ENCODE measurements at places on chromosomes 5 and 9.

DNA sequence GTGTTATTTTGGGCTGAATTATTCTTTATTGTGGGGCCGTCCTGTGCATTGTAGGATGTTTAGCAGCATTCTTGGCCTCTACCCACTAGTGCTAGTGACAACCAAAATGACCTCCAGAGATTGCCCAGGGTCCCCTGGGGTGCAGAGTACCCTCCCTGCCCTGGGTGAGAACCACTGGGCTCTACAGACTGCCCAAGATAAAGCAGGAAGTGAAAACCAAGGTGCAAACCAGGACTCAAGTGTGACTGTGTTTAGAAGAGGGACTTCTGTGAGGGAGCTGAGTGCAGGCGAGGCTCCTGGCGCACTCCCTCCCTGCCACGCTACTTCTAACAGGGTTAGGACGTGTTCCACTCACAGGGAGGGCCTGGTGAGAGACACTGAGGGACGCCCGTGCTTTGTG is 41.6 kb downstream of the USP20 start:
- DNase-seq = no peak

GRCh38 chr5:133669472-133669871 is 57.1 kb upstream of the FSTL4 start:
- no peak for DNase-seq

DNA sequence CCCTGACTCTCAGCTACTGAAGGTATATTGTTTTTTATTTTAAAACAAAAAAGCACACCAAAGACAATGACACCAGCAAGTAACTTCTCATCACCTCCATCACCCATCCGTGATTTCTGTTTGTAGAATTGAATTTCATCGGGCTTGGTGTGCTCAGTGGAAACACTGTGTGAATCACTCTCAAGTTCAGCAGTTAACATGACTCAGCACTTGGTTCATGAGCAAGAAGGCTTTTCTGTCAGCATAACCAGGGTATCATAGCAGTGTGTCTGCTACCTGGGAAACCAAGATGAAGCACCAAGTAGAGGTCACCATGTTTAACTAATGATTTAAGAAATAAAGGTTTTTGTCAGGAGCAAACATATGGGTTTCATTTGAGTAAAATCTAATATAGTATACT is 123.7 kb downstream of the INSYN2B start:
- no peak for DNase-seq

GRCh38 chr5:42422656-42423280 is 471 bp upstream of the GHR start:
- DNase-seq = no peak

DNA sequence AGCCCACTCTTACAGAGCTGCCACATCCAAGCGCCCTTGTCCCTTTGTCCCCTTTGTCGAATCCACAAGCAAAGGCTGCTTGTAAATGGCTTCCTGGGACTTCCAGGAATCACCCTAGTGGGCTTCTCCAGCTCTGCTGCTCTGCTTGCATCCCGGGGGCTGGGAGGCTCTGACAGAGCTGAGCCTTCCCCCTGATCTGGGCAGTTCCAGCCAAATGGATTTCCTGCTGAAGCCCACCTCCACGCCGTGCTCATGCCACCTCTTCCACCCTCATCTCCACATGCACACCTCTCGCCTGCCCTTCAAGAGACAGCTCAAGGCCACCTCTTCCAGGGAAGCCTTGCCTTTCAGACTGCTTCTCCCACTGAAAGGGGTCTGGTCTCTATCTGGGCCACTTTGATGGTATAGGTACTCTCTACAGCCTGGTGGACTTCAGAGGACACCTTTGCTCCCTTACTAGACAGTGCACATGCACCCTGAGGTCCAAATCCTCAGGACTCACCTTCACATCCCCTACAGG is 106.2 kb downstream of the LHFPL2 start:
- no peak for DNase-seq

- DNase-seq = no peak
These were observed 16.1 kb downstream of the ZBTB34 start for GRCh38 chr9:126876531-126876930.

- no peak for DNase-seq
These were observed 29.2 kb downstream of the NR2F1 start for GRCh38 chr5:93611976-93612854.

GRCh38 chr9:136771907-136772415 is 7.6 kb upstream of the LCN15 start:
- DNase-seq = no peak

DNA sequence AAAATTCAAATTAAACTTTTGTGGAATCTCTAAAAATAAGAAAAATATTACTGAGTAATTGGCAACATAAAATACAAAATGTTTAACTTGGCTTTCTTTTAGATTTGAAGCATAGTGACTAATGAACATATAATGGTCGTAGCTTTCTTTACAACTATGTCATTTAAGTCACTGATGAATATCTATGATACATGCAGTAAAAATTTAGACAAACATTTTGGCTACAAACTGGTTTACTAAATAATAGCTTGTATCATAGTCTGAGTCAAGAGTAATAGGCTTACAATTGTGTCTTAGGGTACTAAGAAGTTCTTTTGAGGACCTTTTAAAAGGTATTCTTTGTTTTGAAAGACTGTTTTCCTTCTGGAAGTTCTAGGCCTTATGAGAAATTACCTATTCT is 2.0 kb upstream of the APC start:
- no peak for DNase-seq

DNA sequence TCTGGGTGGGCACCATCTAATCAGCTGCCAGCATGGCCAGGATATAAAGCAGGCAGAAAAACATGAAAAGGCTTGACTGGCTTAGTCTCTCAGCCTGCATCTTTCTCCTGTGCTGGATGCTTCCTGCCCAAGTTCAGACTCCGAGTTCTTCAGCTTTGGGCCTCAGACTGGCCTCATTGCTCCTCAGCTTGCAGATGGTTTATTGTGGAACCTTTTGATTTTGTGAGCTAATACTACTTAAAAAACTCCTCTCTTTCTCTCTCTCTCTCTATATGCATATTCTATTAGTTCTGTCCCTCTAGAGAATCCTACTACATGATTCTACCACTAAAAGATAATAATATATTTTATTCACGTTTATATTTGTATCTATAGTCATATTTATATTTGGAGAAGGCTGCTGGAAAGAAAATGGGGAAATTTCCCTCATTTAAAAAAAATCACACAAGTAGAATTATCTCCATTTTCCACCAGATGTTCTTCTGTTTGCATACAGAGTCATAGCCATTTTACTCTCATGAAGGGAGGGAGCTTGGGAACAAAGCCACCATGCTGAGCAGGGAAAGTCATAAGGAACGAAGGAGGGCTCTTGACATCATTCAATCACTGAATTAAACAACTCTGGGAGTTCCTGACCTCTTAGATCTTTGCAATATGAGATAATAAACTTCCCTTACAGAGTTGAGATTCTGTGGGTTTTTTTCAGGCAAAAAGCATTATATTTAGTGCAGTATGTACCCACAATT is 1137.4 kb upstream of the CDH18 start:
- DNase-seq = no peak

- DNase-seq = no peak
These were observed 10.5 kb downstream of the SLC38A9 start for GRCh38 chr5:55701462-55702103.

GRCh38 chr5:587403-587802 is 24.7 kb upstream of the CEP72 start:
- DNase-seq = no peak

DNA sequence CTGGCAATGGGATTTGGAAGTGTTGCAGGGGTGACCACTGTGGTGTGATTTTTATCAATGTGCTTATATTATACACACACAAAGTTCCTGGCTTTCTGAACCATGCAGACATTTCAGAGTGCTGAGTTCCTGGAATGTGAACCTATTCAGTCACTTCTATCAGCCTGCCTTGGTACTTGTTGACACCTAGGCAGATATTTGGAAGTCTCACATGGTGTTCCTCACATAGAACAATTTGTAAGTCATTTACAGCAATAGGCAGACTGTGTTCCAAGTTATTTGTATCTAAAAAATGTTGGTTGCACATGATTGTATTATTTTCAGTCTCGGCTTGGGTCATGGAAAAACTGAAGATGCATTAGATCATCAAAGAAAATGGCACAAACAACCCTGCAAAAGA is 182.2 kb downstream of the SREK1 start:
- DNase-seq = no peak

- no peak for DNase-seq
These were observed 355.4 kb upstream of the WWC1 start for GRCh38 chr5:167936022-167936421.

DNA sequence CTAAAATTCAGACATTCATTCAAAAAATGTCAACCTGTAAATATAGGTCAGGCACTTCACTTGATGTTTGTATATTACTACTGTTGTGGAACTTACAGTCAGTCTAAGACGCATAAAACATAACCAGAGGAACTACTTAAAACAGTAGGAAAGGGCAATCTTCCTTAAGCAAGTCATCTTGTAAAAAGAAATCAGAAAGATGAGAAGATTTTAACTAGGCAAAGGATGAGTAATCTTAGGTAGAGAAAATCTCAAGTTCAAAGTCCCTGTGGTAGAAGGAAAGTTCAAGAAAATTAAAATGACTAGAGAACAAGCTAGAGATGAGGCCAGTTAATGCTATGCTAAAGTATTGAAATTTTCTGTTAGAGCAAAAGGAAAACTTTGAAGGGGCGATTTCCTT is 152.4 kb downstream of the RAPGEF6 start:
- DNase-seq = no peak

DNA sequence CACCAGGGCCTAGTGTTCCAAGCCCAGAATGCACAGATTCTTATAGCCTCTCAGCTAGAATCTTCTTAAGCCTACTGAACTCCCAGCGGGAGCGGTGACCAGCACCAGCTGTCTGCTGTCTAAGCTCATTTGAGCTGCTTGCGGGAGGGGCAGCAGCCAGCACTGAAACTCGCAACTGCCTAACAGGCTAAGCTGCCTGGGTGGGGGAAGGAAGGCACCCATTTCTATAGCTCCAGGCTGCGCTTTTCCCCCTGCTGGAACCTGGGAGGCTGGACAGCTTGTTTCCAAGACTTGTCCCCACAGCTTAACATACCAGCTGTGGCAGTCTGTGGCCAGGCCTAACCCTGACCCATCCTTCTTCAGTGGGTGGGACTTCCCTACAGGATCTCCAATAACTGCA is 512.9 kb downstream of the EFNA5 start:
- DNase-seq = no peak

DNA sequence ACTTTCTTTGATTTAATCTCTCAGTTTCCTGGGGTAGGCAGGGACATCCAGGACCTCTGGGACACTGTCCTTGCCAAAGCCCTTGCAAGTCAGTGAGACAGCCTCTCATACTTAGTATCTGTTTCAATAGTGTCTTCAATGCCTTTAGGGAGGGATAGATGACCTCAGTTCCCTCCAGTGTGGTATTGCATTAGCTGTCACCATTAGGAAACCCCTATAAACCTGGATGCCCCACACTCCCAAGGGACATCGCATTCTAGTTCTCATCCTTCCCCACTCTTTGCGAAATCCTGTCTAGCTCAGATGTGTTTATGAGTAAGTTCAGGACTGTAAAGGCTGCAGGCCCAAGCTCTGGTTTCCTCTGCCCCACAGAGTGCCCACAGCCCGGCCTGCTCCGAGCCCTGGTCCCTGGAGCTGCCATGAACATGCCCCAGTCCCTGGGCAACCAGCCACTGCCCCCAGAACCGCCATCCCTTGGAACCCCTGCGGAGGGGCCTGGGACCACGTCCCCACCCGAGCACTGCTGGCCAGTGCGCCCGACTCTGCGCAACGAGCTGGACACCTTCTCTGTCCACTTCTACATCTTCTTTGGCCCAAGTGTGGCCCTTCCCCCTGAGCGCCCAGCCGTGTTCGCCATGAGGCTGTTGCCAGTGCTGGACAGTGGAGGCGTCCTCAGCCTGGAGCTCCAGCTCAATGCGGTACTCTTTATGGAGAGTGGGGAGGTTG is 13.2 kb downstream of the TMEM8B start:
- no peak for DNase-seq

GRCh38 chr9:93965830-93966577 is 10.8 kb upstream of the BARX1 start:
- no peak for DNase-seq

- no peak for DNase-seq
These were observed 87.1 kb downstream of the AMBP start for GRCh38 chr9:113990975-113991471.

DNA sequence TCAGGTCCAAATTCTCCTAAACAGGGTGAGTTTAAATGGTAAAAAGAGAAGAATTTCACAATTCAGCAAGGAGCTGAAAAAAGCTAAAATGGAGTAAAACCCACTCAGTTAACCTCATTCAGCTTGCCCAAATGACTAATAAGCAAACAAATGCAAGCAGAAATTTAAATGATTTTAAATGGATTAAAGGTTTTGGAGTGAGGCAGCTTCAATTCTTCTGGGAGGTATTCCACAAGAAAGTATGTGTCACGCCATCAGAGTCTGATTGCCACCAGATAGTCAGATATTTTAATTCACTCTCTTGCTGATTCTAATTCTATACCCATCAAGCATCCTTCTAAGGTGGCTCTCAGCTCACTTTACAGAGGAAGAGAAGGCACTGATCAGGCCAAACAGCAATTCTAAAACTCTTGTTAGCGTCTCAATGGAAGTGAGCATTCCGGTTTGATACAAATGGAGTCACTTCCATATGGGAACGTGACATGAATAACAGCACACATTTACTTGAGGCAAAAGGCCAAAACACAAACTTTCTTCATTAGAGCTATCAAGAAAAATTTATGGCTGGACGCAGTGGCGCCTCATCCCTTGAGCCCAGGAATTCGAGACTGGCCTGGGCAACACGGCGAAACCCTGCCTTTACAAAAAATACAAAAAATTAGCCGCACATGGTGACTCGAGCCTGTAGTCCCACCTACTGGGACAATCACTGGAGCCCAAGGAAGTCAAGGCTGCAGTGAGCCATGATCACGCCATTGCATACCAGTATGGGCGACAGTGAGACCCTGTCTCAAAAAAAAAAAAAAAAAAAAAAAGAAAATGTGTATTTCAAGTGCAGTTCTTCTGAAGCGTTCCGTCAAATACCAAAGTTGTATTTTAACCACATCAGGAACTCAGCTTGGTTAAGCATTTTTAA is 2.0 kb downstream of the CLK4 start:
- DNase-seq = peak; percentile 18

DNA sequence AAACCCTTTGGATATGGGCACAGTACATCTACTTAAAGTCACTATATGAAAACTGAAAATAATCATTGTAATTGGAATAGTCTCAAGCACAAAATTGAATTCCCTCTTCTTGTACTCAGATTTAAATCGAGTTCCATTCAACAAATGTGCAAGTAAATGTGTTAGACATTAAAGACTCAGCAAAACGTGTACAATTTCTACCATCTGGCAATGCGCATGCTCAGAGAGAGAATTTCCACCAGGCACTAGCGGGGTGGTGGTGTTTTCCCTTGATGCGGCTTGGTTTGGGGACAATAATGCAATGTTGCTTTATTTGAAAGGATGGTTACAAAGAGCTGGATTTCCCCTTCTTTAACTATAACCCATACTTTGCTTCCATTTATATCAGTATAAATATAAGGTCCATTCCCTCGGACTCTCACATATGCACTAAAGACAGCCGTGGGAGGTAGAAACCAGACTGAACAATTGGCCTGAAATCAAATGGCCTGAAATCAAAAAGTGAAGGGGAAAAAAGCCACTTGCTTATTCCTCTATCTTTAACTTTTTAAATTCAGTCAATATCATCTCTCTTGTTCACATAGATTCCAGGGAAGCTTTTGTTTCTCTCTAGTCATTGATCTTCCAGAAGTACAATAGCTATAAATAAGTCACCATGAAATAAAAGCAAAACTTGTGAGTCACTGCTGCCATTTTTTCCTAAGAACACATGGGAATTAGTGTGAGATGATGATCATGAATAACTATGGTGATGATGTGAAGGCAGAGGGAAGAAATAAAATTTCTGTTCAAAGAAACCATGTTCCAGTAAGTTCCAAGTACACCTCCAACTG is 59.2 kb downstream of the ADAMTS12 start:
- no peak for DNase-seq

- no peak for DNase-seq
These were observed 403.3 kb upstream of the PTPRD start for GRCh38 chr9:11016081-11016480.

All from hematopoietic multipotent progenitor cell treated with erythropoietin and hydrocortisone succinate and interleukin-3 and kit ligand, for 15 days (in vitro differentiated cells).